ENCODE measurements at places on chromosomes 6 and 20.

GRCh38 chr20:45993197-45993951, 15.3 kb upstream of the MMP9 start:
- DNase-seq = no peak

- DNase-seq = no peak
These were observed 17.7 kb downstream of the LOC128125822 start for GRCh38 chr6:63589952-63590411.

GRCh38 chr20:19047040-19047950, 165.1 kb upstream of the SLC24A3 start:
- DNase-seq = no peak

DNA sequence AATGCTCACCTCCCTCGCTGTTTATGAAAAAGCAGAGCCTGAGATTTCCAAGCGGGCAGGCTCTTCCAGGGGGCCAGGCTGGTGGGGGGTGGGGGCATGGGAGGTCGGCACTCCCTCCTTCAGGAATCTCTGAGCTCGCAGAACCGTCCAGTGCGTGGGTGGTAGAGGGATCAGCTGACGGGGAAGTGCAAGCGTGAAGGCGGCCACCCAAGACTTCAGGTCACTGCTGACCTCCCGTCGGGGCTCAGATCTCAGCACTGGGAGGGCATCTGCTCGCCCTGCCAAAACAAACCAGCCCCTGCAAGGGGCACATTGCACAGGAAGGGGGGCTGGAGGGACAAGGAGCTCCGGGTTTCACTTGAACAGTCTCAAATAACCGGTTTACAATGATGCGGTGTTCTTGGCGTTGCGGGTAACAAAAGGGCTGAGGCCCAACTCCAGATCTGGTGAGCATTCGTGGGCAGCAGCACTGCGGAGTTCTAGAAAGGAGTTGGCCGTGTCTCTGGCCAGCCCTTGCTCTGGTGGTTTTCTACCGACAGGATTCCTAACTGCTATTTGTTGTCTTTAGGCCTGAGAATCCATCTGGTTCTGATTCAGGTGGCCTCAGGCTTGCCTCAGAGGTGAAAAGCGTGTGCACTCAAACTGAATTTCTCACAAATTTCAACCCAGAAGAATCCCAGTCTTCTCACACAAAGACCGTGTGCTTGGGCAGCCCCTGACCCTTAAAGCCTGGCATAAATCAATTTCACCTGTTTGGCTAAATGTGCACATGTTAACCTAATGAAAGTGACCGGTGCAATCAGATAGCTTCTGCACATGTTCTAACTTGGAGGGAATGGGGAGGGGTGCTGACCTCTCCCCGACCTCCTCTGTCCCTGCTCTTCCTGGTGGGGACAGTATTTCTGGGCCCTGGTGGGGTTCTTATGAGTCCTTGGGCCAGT, 191.6 kb downstream of the MYLK4 start:
- DNase-seq = no peak

Measured in central memory CD8-positive, alpha-beta T cell (primary cell).